CD14-positive monocyte (primary cell): ENCODE measurements at places on chromosomes 6 and 20.

DNA sequence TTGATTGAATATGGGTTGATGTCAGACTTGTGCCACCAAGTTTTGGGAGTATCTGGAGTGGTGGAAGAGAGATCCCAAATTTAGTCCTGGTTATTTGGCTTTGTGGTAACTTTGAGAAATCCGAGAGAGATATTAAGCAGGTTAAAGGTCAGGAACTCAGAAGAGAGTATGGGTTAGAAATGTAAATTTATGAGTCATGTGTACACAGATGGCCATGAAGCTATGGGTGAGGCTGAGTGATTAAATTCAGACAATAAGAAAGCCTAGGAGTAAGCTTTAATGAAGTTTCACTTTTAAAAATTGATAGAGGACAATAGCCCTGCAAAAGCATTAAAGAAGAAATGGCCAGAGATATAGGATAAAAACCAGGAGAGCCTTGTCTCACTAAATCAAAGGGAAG is 14.3 kb downstream of the RIMS1 start:
- no peak for DNase-seq

DNA sequence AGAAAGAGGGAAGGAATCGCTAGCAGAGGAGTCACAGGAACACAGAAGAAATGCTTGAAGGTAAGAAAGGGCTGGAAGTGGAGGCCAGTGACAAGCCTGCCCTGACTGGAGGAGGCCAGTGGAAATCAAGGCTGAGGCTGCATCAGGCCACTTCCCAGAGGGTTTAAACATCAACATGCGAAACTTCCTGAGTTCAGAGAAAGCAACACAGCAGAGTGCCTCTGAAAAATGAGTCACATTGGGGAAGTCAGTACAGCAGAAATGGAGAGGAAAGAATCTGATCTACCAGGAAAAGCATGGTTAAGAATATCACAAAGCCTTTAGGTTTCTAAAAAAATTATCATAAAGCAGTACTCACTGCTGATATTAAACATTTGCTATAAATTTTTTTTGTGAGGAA is 23.3 kb downstream of the NAPB start:
- DNase-seq, result no peak

- DNase-seq, result peak; percentile 16
These were observed 22.1 kb downstream of the BACH2 start for GRCh38 chr6:90274451-90275030.

- no peak for DNase-seq
These were observed 22.0 kb upstream of the TXNDC5 start for GRCh38 chr6:7932625-7933024.

- no peak for DNase-seq
These were observed 2.0 kb downstream of the KCNK16 start for GRCh38 chr6:39320363-39320984.

DNA sequence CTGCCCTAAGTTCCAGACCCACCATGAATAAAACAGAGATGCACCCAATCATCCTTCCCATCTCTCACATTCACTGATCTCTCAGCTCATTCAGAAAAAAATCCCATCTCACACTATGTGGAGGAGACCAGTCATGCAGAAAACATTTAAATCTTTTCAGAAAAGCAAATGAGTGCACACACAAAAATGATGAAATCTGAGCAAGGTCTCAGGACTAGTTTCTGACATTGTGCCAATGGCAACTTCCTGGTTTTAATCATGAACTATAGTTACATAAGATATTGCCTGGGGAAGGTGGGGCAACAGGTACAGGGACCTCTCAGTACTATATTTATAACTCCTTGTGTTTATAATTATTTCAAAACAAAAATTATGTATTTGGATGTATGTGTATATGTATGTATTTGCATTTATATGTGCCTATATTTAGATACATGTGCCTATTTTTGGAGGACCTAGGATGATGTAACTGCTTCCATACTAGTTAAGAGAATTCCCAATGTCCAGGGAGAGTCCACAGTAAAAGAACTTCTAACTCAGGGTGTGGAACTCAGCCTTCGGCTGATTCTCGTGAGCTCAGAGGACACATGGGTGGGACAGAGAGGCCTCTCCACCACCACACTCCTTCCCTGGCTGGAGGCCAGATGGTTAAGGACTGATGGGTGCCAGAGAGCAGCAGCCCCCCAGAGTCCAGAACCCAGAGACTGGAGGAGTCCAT is 71.7 kb upstream of the MAP3K4 start:
- DNase-seq, result no peak

DNA sequence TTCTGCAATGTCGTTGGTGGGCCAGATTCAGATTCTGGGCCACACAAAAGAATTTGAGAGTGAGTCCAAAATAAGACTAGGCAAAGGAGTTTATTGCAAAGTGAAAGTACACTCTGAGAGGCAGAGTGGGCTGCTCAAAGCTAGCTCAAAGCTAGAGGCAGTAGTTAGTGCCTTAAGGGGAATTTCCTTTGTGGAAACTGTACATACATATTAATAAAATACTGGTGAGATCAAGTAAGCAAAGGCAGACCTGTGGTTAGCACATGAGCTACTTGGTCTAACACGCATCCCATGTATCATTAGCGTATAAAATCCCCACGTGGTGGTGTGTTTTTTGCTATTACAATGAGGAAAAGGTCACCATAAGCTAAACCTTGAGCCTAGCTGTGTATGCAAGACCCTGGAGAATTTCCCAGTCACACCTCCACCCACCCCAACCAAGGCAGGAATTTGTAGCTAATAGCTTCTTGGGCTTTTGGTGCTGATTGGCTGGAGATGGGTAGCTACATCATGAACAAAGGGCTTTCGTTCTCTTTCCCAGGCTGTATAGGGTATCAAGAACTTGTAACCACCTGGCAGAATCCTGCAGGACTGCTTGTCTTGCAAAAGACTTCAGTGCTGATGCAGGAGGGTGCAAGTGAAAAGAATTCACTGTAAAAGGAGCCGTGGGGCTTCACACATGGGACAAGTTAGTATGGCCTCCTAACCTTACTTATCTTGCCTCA is 14.7 kb upstream of the TRIM26 start:
- DNase-seq, result no peak

- DNase-seq, result no peak
These were observed 35.3 kb upstream of the BCAS1 start for GRCh38 chr20:54105653-54106052.

- no peak for DNase-seq
These were observed 2.7 kb upstream of the DDR1 start for GRCh38 chr6:30881392-30882203.

GRCh38 chr6:15062516-15063252 is 183.2 kb upstream of the JARID2 start:
- peak; percentile 96 for DNase-seq

DNA sequence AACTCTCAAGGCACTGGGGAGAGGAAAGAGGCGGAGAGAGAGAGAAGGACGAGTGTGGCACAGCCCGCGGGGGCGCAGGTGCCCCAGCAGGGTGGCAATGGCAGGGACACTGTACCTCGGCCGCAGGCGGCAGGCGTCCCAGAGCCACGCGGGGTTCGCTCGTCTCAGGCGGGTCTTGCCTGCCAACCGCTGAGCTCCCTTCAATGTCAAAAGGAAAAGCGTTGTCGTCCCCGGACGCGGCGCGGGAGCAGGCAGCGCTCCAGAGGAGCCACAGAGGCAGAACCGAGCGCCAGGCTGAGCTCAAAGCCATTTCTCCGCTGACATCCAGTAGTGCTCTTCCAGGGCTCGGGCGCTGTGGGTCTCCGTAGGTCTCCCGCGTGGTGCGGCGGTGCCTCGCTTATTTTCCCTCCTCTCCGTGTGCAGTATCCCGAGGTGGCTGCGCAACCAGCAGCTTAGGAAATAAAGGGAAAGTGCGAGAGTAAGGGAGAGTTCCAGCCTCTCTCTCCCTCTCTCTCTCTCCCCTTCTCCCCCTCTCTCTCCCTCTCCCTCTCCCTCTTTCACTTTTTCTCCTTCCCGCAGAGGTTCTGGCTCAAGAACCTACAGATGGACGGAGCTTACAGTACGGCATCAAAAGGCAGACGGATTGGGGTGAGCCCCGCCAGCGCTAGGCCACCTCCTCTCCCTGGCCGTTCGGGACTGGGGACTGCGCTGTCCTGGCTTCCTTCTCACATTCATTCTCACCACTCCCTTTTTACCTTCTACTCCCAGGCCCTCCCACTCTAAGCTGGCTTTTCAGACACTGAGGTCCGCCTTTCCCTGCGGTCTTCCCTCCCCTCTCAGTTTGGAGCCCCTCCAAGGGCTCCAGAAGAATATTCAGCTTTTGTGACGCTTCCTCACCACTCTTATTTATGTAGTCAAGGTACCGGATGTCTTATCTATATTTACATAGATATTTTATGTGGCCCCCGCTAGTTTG is at the start of gene LAMA4:
Gene LAMA4, minus strand, starts transcription at position 727 of the 976 bp plus-strand sequence. Its CDS starts 417 bp downstream, at position 310.
- DNase-seq, result no peak

DNA sequence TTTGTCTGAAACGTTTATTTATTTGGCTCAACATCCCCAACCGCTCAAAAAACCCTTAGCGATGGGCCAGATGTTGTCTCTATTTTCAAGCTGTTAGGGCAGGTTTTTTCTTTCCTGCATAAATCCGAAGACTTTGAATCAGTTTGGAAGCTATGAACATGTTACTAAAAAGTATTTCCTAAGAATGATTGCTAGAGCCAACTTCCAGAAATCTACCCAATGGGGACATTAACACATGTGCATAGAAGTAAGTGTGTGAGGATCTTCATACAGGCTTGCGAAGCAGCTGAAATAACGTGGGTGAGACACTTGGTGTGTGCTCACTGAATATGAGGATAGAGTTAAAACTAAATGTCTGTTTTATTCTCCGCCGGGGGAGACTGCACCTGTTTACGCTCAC is 106.8 kb downstream of the BCAS1 start:
- no peak for DNase-seq

DNA sequence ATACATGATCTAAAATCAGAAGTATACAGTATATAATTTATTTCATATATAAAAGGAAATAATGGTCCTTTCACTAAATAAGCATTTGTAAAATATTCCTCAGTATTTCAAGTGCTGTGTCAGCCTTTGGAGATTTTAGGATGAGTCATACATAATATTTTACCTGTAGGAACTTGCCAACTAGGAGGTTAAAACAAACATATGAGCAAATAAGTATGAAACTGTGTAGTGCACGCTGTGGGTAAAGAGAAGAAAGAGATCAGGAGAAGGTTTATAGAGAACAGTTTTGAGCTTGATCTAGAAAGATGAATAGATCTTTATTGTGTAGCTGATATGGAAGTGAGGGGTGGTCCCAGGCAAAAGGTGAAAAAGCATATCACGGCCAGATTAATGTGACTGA is 169.9 kb upstream of the RNF217 start:
- no peak for DNase-seq

- no peak for DNase-seq
These were observed 96.7 kb downstream of the BMP5 start for GRCh38 chr6:55778705-55779104.

DNA sequence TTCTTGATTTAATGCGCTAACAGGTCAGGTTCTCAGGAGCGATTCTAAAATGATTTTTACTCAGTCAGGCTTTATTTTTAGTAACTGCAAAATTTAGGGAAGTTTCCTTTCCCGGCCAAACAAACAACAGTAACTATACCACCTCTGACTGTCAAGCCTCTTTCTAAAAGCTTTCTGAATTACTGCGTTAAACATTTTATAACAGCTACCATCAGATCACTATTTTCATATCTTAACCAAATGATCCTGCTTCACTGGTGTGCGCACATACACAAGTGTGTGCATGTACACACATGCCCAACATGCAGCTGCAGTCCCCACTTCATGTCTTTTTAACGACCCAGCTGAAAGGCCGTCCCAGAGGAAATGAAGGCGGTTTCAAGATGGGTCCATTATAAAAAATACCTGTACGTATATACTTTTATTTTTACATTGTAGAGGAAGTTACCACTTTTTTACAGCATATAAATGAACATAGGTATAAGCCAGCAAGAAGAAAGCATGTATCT is 25.0 kb downstream of the TMEM242 start:
- DNase-seq, result no peak

DNA sequence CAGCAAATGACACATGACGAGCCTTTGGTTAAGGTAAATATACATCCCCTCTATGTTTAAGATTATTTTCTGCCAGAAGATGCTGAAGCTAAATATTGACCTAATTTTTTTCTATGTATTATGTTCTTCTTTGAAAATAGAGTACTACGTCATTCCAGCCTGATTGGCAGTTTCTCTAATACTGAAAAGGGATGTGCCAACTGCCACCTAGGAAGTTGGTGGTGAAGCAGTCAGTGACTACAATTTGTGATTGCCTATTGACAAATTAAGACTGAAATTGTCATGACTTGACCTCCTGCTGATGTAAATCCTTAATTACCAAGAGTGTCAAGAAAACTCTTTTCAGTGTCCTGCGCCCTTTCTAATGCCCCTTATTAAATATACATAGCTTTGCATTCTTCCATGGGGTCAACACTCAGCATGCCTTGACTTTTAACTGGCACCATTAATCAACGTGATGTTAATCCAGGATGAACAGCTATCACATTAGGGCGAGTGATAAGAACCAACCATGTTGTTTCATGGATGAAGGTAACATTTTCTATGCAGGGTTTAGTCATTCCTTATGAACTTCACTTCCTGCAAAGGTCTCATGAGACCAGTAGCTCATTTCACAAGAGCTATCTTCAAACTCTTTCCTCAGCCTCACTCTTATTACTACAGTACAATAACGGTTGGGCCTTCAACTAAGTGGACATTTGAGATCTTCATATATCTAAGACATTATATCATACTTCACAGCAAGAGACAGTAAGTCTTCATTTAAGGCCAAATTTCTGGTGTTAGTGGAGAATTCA is 22.5 kb upstream of the SGK1 start:
- DNase-seq, result peak; percentile 57

GRCh38 chr6:168415098-168415992 is 25.6 kb upstream of the SMOC2 start:
- DNase-seq, result no peak

GRCh38 chr6:1901556-1901955 is 291.8 kb downstream of the FOXC1 start:
- DNase-seq, result no peak

DNA sequence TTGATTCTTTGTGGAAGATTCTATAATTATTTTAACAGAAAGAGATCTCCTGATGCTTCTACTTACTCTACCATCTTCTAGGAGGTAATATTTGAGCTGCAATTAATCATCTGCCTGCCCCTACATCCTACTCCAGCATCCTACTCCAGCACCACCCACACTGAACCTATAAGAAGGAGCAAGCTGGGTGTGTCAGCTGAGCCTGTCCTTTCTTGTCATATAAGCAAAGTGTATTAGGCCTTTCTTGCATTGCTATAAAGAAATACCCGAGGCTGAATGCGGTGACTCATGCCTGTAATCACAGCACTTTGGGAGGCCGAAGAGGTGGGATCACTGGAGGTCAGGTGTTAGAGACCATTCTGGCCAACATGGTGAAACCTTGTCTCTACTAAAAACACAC is 84.2 kb upstream of the ARG1 start:
- no peak for DNase-seq

DNA sequence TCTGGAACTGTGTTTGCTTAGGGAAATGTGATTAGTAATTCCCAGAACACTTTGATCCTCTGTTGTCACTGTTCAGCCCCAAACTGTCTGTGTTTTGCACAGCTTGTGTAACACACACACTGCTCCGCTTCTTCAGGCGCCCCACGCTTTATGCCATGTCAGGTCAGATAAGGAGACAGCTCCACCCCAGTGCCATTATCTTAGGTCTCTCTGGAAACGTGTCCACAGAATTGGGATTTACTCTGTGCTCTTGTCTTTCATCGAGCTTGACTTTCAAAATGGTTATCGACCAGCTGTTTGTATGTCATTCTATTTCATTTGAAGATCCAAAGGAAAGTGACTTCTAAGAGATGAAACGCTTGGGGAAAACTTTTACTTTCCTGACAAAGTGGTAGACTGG is 106.4 kb upstream of the SSTR4 start:
- no peak for DNase-seq
